Tongue (tissue), 3 donors: ENCODE measurements at places on chromosomes 6 and 20.
A peak's percentile ranks its signal among the peaks of the same experiment; 100 is the strongest.

- no peak for DNase-seq
Observed at GRCh38 chr6:110643175-110643574, 166.8 kb upstream of the SLC22A16 start.

GRCh38 chr6:76876922-76877553 lies 586.3 kb downstream of the HTR1B start:
- peak; percentile 51 for DNase-seq

DNA sequence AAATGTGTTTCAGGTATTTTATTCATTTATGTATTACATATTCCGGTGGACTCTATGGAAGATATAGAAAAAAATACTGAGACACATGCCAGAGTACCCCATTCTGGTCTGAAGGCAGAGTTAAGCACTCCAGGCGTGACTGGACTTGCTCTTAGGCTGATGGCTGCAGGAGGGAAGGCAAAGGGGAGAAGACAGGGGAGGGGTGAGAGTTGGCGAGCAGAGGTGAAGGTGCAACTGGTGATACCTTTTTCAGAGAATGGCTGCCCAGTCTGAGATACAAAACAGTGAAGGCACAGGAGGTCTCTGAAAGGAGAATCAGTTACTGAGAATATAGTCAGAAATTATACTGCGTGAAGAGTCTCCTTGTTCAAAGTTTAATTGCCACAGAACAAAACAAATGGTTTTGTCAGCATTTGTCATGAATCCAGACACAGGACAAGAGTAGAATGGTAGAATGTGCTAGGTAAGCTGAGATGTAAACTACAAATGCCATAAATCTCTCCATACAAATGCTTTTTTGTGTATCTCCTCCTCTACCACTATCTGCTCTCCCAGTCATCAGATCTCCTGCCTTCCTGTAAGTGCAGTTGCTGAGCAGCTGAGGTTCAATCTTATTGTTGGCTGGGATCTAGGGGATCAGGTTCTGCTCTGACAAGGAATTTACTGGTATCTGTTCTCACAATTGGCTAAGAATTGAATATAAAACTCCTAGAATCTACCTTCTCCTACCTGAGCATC lies 104.2 kb upstream of the DST start:
- DNase-seq: peak; percentile 44

GRCh38 chr6:80605165-80605989 lies 498.9 kb downstream of the BCKDHB start:
- DNase-seq: peak; percentile 61

DNA sequence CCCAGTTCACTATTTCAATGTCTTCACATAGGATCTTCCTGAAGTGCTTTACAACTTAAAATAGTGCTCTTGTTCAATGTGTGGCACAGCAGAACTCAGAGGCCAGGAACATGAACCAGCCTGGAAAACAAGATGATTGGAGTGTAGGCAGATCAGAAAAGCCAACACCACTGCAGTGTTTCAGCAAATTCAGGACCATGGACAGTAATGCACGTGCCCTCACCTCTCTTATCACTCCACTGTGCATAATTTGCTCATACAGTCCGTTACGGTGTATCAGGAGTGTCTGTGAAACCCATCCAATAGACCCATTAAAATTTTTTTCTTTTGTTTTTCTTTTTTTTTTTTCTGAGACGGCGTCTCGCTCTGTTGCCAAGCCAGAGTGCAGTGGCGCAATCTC lies 27.6 kb upstream of the HACE1 start:
- peak; percentile 76 for DNase-seq

- DNase-seq: peak; percentile 15
Observed at GRCh38 chr6:156396068-156396771, 381.0 kb upstream of the ARID1B start.

- peak; percentile 59 for DNase-seq
Observed at GRCh38 chr20:20237093-20237959, 130.6 kb upstream of the INSM1 start.

- no peak for DNase-seq
Observed at GRCh38 chr20:44541992-44542391, 20.1 kb upstream of the SERINC3 start.

DNA sequence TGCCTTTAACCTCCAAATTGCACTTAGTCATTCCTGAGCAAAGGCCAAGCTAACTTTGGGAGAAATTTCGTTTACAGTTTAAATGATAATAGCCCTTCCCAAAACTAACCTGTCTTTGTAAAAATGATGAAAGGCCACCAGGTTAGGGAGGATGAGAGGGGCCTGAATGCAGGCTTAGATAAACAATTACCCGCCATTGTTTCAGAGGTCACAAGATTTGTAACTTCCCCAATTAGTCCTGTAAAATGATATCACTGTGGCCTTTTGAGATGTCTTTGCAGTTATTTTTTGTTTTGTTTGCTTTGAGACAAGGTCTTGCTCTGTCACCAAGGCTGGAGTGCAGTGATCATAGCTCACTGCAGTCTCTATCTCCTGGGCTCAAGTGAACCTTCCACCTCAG lies 26.3 kb downstream of the GNL1 start:
- DNase-seq: no peak

- DNase-seq: no peak
Observed at GRCh38 chr6:125212377-125212776, 58.8 kb downstream of the TPD52L1 start.
